T-helper 2 cell treated with Interferon-gamma antibody and Interleukin-4, amounts not matched to agents 100 ng/mL and 5 ng/mL, for 36 hours (primary cell): ENCODE measurements at places on chromosomes 4 and X. TPM values are rescaled to one million over a fixed set of nuclear protein-coding genes. Genes with fewer than 3 reads are reported as not detected.

The ACE2 gene
- total RNA-seq, result not detected in 2 replicates

The DCAF8L2 gene
- not detected in 2 replicates for total RNA-seq

The PF4V1 gene
- not detected in 2 replicates for total RNA-seq

The GYPE gene
- total RNA-seq, result 0.32 TPM in 1 of 2 replicates, not detected in the other

The CDX4 gene
- not detected in 2 replicates for total RNA-seq
